ENCODE measurements at places on chromosomes 3 and 15.

DNA sequence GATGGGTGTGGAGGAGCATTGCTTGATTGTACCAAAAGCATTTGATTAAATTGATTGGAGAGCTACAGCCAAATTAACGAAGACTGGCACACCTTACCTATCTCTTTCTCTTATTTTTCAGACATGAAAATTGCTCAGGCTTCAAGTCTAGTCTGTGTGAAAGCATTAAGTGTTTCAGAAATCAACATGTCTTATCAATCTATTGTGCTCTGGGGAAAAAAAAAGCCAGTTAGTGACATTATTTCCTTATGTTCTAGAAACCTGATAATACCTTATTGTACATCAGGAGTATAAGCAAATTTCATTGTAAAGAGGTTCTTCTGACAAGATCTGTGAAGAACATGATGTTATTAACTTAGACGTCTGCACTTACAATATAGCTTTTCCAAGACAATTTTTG, 465.2 kb downstream of the IL5RA start:
- DNase-seq, result no peak

- DNase-seq, result no peak
These were observed 50.3 kb downstream of the LSM3 start for GRCh38 chr3:14228681-14229470.

DNA sequence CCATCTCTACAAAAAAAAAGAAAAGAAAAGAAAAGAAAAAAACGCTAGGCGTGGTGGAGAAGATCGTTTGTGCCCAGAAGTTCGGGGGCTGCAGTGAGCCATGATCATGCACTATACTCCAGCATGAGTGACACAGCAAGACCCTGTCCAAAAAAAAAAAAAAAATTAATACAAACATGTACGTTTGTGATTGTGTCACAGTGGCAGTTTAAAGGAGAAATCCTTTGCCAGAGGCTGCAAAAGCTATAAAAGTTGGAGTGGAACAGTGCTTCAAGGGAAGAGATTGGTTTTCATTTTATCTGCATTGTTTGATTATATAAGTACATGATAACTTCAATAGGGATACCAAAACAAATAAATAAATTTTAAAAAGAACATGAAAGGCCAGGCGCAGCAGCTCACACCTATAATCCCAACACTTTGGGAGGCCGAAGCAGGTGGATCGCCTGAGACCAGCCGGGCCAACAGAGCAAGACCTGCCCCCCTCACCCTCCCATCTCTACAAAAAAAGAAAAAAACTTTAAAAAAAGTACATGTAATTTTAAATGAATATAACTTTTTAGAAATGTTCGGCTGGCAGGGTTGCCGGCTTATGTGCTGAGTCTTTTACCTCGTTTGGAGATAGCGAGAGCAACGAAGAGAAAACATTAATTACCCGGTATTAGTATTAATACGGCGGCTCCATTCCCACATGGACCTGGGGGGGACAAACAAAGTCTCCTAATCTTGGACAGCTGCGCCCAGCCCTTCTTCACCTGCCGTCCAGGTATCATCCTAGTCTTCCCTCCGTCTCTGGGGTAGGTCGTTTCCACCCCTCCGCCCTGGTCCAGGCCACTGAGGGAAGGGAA, 573 bp upstream of the DIS3L start:
- no peak for DNase-seq

GRCh38 chr3:187740421-187741399, 4.6 kb downstream of the BCL6 start:
- peak; percentile 64 for DNase-seq

GRCh38 chr15:60933900-60934885, 294.9 kb downstream of the RORA start:
- DNase-seq, result no peak

- no peak for DNase-seq
These were observed 215.2 kb downstream of the C3orf38 start for GRCh38 chr3:88364926-88365325.

GRCh38 chr3:10247679-10248183, 528 bp upstream of the TATDN2 start:
- no peak for DNase-seq

DNA sequence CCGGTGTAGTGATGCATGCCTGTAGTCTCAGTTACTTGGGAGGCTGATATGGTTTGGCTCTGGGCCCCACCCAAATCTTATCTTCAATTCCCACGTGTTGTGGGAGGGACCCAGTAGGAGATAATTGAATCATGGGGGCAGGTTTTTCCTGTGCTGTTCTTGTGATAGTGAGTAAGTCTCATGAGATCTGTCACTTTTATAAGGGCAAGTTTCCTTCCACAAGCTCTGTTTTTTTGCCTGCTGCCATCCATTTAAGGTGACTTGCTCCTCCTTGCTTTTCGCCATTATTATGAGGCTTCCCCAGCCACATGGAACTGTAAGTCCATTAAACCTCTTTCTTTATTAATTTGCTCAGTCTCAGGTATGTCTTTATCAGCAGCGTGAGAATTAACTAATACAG, 566.7 kb upstream of the NECTIN3 start:
- no peak for DNase-seq

- no peak for DNase-seq
These were observed 76.3 kb downstream of the PCSK6 start for GRCh38 chr15:101413239-101413638.

GRCh38 chr3:125662675-125663074, 67.4 kb upstream of the OSBPL11 start:
- DNase-seq, result no peak

DNA sequence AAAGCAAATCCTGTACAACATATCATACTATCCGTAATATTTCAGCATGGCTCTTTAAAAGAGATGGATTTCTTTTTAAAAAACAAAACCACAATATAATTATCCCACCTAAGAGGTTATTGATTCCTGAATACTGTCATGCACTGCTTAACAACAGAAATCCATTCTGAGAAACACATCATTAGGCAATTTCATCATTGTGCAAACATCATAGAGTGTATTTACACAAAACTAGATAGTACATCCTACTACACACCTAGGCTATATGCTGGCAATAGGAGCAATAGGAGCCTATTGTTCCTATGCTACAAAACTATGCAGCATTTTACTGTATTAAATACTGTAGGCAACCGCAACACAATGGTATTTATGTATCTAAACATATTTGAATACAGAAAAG, 242.0 kb downstream of the NEK10 start:
- DNase-seq, result no peak

- no peak for DNase-seq
These were observed 3.5 kb downstream of the CHD2 start for GRCh38 chr15:92903631-92903965.

- no peak for DNase-seq
These were observed 21.8 kb downstream of the LRRC31 start for GRCh38 chr3:169847896-169848295.

DNA sequence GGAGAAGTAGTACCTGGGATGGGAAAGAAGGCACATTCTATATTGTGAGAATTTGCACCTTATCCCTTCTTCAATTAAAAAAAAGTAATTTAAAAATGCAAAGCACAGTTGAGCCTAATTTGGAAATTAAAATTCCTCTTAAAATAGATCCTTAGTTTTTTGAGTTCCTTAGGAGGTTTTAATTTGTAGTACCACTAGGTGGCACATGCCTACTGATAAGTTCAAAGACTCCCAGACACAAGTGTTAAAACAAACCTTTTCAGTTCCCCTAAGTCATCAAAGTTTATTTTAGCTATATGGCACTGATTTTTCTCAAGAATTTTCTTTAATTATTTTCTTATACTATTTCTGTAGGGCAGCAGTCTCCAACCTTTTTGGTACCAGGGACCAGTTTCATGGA, 127.6 kb upstream of the AZI2 start:
- peak; percentile 22 for DNase-seq

- no peak for DNase-seq
These were observed 6.9 kb upstream of the FOXB1 start for GRCh38 chr15:59997070-59997701.

GRCh38 chr3:34207806-34208205, 409.4 kb downstream of the PDCD6IP start:
- no peak for DNase-seq

DNA sequence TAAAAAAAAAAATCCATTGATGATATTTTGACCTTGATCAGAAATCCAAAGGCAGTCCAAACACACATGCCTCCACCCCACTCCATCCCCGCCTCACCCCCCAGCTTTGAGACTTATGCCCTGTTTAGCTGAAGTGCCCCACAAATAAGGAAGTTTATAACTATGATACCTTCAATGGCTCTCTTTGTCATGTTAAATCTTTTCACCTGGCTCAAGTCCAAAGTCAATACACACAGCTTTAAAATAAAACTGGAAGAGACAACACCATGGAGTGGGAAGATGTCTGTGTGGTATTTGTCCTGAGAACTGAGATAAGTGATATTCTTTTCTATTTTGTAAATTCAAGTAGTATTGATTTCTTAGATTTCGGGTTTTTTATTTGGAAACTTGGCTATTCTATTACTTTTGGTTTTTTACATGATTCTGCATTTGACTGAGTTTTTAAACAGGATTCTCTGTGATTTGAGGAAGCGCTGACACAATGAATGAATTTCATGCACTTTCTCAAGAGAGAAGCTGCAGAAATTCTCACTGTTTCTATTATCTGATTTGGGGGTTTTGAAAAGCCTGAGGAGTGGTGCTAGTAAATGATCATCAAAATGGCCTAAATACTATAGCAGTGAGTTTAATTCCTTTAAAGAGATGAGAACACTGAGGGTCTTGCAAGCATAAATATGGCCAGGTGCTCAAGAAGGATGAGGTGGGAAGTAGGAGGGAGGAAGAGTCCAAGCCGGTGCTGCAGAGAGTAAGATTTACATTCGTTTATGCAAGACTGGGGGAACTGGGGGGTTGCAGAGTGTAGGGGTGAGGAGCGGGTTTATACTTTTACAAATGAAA, 5.2 kb downstream of the FOXB1 start:
- no peak for DNase-seq

DNA sequence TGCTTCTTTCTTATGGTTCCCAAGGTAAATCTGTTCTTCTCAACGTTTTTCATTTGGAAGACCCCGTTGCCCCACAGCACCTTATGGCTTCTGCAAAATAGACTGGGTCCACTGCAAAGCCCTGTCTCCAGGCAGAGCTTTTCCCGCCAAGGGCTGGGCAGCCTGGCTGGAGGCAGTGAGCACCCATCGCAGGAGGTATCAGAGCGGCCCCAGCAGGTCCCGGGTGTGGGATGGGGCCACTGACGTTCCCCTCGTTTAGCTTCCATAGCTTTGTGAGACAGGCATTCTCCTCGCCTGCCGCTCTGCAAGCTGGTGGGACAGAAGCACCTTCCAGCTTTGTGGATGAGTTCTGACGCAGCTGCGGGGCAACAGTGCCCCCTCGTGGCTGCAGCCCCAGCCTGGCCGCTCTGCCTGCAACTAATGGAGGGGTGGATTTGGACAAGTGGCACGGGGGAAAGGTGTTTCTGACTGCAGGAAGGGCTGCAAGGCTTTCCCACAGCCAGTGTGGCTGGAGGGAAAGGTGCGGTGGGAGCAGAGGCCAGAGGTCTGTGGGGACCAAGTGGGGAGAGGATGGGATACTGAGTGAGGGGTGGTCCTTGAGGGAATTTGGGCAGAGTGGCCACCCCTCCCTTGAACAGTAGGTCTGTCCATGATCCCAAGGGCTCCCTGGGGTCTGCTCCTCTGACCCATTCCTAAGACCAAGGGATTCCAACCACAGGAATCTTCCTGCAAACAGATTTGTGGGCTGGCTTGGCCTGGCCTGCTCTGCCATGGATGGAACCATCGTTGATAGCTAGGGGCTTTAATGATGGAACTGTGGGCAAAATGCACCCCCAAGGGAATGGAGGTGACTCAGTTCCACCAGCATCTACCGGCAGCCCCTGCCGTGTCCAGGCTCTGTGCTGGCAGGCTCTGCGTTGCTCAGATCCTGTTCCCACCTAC, 99.4 kb downstream of the FBLN2 start:
- DNase-seq, result peak; percentile 94

DNA sequence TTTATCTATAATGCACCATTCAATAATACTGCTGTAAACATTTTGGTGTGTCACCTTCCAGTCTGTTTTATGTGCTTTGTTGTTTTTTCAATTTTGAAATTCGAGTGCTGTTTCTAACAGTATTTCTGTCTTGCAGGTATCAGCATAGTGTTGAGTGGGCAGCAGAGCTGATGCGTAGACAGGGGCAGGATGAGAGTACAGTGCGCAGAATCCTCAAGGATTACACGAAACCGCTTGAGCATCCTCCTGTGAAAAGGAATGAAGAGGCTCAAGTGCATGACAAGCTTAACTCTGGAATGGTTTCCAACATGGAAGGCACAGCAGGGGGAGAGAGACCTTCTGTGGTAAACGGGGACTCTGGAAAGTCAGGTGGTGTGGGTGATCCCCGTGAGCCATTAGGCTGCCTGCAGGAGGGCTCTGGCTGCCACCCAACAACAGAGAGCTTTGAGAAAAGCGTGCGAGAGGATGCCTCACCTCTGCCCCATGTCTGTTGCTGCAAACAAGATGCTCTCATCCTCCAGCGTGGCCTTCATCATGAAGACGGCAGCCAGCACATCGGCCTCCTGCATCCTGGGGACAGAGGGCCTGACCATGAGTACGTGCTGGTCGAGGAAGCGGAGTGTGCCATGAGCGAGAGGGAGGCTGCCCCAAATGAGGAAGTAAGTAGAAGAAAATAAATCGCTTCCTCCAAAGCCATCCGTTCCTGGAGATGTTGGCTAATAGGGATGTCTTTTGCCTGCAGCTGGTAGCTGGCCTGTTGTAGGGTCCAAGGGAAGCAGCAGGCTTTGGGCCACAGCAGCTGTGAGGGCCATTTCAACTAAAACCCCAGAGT, 19.1 kb downstream of the TSEN2 start:
- DNase-seq, result no peak

- no peak for DNase-seq
These were observed 110.8 kb upstream of the MME start for GRCh38 chr3:154969366-154969765.

GRCh38 chr3:123067689-123068600, 1.1 kb downstream of the PDIA5 start:
- peak; percentile 27 for DNase-seq

- DNase-seq, result no peak
These were observed 28.6 kb upstream of the PLXNA1 start for GRCh38 chr3:126954141-126954842.

GRCh38 chr15:46556010-46556409, 921.2 kb downstream of the SQOR start:
- no peak for DNase-seq

DNA sequence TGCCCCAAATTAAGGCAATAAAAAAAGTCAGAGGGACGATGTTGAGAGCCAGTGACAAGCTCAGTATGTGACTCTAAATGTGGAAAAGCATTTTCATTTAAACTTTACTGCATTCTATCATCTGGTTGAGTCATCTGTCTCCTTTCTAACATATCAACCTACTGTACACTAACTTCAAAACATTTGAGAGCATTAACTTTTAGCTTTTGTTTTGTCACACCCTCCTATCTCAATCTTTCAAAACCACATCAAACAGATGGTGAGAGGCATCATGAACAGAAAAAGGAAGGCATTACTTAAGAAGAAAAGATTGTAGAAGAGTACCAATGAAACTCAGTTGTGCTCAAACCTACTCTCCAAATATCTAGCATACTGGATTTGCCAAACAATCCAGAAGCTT, 4.8 kb downstream of the LRRC58 start:
- peak; percentile 18 for DNase-seq

GRCh38 chr3:24389108-24390090, 105.3 kb downstream of the THRB start:
- DNase-seq, result no peak

GRCh38 chr3:135503760-135504686, 461.5 kb upstream of the PPP2R3A start:
- peak; percentile 77 for DNase-seq

- no peak for DNase-seq
These were observed 32.4 kb downstream of the NIPA2 start for GRCh38 chr15:22870865-22871264.
